ENCODE measurements at places on chromosomes 1 and 21.

- peak; percentile 82 for DNase-seq
Measured at GRCh38 chr1:180270530-180271271, 40.6 kb downstream of the LHX4 start.

- DNase-seq, result no peak
Measured at GRCh38 chr1:9628541-9629444, 22.7 kb upstream of the PIK3CD start.

- DNase-seq, result no peak
Measured at GRCh38 chr1:17572264-17572985, 32.9 kb downstream of the ARHGEF10L start.

DNA sequence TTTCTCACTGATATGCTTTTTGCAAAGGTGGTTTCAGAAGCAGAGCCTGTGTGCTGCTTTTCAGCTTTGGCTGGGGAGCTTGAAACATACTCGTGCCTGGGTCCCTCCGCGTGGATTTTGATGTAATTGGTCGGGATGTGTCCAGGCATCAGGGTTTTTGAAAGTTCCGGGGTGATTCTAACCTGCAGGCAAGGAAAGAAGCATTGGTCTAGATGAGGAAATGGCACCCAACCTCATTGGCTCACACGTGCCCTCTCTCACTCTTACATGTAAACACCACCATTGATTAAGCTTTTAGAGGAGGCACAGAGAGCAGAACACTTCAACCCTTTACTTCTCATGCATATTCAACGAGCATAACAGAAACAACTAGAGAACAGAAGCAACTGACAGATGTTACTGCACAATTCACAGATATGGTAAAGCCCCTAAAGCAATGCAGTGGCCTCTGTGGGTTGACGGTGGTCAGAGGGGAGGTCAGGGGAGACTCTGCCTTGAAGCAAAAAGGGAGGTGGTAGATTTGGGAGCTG, 112.1 kb downstream of the TLR5 start:
- no peak for DNase-seq

- no peak for DNase-seq
Measured at GRCh38 chr1:244326757-244327156, 125.0 kb downstream of the ADSS2 start.

DNA sequence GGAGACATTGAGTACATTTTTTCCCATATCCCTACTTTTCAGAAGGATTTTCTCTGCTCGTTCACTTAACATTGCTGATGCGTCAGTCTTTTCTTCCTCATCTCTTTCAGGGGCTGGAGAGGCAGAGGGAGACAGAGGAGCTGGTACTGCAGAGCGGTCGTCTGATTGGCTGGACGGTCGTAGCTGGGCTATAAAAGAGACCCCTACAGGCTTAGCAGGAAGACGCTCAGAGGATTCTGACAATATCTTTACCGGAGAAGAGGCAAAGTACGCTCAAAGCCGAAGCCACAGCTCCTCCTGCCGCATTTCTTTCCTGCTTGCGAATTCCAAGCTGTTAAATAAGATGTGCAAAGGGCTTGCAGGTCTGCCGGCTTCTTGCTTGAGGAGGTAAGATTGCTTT, at the start of gene RGS4:
Gene RGS4 (plus strand): TSS at position 220 of the 400 bp plus-strand sequence. CDS start 124 bp downstream, at position 344.
- DNase-seq, result peak; percentile 8

GRCh38 chr1:246878551-246878950, 53.2 kb downstream of the AHCTF1 start:
- DNase-seq, result no peak

DNA sequence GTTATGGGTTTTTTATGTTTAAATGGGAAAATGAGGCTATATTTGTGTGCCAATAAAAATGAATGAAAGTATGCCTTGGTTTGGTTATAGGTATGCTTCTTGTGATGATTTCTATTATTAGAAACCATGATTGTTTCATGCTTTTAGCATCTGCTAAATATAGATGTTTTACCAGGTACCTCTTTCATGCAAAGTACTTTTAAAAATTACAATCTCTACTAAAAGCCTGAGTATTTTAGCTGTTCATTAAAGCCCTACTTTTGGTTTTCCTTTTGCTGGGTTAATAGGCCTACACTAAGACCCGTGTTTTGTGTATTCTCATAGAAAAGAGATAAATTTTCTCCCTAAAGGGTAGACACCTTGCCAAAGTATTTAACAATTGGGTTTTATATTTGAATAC, 32.0 kb downstream of the MTF2 start:
- DNase-seq, result no peak

DNA sequence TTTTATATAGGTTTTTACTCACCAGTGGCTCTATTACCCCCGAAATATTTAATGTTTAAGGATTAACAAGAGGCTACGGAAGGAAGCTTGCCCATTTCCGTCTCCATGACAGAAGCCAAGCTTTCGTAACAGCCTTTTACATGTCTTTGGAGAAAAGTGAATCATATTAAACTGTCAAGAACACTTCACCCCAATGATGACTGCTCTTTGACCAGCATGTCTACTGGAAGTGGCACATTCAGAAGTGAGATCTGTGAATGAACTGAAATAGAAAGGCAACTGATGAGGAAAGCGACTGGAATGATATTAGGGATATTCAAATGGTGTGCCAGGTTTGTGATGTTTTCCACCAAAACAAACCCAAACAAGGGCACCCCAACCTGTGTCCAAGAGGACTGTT, 8.5 kb upstream of the PRDM15 start:
- DNase-seq, result no peak

- no peak for DNase-seq
Measured at GRCh38 chr1:233998891-233999290, 94.4 kb downstream of the SLC35F3 start.

GRCh38 chr21:27807596-27807995, 840.7 kb upstream of the ADAMTS5 start:
- no peak for DNase-seq

- DNase-seq, result no peak
Measured at GRCh38 chr1:241292973-241293372, 64.0 kb downstream of the RGS7 start.

DNA sequence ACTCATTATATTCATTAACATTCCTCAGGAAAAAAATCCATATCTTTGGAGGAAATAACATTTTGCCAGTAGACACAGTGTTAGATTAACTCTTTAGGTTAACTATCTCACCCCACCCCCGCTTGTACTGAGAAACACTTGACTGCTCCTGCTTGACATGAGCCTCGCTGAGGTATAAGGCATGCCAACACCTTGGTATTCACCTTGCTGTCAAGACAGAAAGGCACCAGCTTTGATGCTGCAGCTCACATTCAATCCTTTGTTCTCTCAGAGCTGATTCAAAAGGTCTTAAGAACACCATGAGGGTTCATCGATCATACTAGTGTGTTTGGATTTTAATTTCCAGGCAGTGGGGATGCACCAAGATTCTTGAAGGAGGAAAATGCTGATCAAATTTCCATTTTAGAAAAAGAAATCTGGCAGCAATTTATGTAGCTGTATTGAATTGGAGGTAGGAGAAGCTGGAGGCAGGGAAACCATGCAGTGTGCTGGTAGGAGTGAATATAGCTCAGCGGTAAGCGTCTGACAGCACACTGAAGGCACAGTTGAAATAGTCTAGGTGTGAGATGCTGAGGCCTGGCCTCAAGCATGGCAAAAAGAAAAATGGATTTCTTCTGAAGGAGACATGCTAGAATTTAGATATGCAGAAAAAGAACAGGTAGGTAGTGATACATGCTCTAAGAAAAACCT, 108.0 kb upstream of the ST6GALNAC5 start:
- DNase-seq, result no peak

DNA sequence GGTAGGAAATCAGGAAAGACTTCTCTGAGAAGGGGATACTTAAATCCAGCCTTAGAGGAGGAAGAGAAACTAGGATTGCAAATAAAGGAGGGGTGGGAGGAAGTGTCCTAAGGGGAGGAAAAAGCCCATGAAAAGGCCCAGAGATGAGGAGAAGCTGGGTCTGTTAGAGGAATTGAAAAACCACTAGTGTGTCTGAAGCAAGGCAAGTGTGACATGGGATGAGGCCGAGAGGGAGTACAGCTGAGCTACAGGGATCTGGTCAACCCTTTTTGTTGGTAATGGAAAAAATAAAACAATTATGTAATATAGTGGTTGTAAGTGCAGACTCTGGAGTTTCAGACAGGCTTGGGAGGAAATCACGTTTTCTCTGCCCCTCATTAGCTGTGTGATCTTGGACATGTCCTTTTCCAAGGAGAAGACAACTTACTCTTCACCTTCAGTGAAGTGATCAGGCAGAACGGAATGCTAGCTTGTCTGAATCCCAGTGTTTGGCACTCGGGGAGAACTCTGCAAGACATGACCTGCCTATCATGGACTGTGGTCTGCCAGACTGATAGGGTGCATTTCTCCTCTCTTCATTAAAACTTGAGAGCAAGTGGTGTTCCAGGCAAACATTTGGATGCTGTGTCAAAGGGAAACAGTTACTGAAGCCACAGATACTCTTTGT, 7.4 kb upstream of the S100A10 start:
- DNase-seq, result peak; percentile 28

GRCh38 chr1:115332813-115333608, 5.0 kb downstream of the NGF start:
- DNase-seq, result peak; percentile 63

DNA sequence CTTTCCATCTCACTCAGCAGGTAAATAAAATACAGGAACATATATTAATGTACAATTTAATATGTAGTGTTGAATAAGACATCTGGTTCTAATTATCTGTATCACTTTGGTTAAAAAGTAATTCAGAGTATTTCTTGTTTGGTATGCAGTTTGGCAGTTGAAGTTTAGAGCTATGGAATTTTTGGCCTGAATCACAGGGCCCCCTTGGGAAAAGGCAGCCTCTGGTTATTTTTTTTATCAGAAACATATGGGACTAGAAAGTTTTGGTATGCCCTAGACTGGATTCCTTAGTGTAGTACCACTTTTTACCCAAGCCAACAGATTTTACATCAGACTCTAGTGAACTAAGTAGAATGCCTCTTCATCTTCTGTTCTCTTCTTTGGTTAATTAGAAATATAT, 26.4 kb downstream of the CNST start:
- DNase-seq, result no peak

DNA sequence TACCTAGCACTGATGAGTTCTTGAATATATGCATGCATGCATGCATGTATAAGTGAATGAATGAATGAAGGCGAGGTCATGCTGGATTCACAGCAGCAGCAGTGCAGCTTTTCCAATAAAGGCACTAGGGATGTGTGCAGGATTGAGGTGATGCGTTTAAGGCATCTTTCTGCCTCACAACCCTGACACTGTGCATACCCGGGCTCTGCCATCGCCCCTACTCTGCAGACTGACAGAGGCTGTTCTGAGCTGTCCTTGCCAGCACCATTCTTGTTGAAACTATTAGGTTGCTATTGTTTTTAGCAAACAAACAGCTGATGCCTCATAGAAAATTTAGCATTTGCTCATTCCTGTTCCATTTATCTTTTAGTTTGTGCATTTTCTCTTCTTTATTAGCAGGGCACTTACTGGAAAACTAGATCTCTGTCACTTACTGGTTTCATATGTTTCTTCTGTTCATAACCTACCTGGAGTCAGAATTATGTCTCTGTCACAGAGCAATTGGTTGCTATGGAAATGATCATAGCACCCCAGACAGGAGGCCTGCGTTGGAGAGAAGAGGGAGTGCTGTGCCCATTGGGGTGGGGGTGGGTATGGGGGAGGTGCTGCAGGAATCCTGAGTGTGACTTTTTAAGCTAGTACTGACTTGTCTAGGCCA, 79.0 kb downstream of the CD58 start:
- DNase-seq, result no peak

DNA sequence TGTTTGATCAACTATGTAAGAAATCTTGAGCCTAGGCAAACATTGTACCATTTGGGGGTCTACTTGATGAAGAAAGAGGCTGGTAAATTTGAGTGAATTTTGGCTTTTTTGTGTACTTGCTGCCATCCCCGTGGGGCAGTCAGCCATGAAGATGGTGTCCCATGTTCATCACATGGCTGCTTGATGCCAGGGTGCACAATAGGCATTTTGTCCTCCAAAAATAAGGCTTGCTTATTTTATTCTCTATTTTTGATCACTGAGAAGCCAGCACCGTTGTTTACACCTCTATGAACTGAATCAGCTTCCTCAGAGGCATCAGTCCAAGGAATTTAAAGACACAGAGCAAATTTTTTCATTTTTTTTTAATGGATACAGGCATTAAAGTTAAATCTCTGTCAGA, 1195.7 kb downstream of the AMY1C start:
- DNase-seq, result no peak

DNA sequence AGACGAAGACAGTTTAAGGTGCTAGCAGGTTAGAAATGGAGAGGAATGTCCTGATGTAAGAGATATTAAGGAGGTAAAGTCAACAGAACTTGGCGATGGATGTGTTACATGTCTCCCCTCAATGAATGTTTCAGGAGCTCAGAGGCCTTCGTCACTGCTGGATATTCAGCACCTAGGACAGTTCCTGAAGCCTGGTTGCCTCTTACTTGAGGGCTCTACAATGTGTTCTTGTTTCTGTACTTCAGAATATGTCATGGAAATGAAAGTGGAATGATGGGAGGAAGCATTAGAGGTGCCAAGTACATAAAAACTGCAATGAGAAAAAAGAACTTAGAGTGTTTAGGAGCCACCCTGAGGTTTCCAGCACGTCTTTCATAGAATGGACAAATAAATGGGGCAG, 17.7 kb downstream of the TNR start:
- peak; percentile 8 for DNase-seq

Measured in trophoblast cell (in vitro differentiated cells and primary cell).